Stimulated activated naive CD4-positive, alpha-beta T cell treated with Interleukin-2 at 50 U/mL for 16 hours (primary cell): ENCODE measurements at places on chromosomes 11 and 22.
A peak's percentile ranks its signal among the peaks of the same experiment; 100 is the strongest.

DNA sequence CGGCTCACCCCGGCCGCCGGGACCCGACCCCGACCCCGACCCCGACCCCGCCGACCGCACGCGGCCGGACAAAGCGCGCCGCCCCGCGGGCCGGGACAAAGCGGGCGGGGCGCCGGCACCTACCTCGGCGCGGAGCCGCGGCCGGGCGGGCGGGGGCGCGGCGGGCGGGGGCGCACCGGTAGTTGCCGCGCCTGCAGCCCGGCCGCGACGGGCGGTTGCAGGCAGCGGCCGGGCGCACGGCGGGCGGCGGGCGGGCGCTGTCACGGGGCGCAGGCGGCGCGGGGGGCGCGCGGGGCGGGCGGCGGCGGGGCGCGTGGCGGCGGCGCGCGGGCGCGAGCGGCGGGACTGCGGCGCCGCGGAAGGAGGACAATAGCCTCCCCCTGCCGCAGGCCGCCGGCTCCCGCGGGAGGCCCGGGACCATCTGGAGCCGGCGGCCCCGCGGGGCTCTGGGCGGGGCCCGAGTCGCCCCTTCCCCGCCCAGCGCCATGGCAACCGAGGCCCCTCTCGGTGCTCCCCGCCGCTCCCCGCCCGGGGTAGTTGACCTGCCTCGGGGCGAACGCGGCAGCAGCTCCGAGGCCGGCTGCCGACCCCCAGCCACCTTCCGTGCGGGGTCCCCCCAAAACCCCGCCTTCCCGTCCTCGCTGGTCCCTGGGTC, 851 bp downstream of the SPTBN2 start:
- no peak for DNase-seq

- no peak for DNase-seq
These were observed 130.7 kb downstream of the SNX19 start for GRCh38 chr11:130785380-130786116.

GRCh38 chr22:40721266-40721665, 42.0 kb downstream of the MCHR1 start:
- DNase-seq: no peak

- DNase-seq: no peak
These were observed 259.5 kb downstream of the BRD1 start for GRCh38 chr22:49567899-49568750.

DNA sequence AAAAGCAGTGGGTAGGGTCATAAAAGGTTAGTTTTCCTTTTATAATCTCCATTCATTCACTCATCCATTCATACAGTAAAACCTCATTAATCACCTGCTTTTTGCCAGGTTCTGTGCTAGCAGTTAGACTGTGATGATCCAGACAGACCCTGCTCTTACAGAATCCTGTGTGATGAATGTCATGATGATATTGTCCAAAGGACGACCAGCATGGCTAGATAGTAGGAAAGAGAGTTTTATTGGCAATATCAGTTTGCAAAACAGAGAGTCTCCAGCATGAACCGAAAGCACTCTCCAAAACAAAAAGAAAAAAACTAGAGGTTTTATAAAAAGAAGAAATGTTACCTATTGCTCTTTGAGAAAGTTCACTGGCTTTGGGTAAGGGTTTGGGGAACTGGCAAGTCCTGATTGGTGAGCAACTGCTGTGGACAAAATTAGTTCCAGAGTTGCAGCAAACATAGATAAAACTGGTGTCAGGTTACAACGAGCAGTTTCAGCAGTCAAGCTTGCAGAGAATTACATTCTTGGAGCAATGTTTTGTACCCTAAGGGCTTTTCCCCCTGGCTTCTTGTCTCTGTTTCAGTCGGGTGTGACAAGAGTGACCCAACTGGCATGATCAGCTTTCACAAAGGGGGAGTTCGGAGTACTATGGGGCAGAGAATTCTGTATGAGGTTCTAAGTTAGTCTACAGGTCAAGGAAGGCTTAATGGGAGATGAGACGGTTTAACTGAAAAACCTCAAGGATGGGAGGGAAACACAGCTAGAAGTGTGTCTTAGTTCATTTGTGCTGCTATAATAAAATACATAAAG, 58.3 kb downstream of the HSD17B12 start:
- no peak for DNase-seq

DNA sequence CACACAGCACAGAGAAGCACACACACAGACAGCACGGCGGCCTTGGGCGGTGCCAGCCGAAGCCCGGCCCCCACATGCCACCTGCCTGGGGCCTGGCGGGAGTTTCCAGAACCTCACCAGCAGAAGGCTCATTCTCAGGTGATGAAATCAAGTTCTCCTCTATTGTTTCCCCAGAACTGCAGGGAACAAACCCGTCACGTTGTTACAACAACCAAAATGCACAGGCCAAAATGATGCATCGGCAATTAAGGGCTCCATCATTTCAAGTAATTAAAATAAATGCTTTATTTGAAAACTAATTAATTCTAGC, 30.8 kb downstream of the GNB1L start:
- no peak for DNase-seq

DNA sequence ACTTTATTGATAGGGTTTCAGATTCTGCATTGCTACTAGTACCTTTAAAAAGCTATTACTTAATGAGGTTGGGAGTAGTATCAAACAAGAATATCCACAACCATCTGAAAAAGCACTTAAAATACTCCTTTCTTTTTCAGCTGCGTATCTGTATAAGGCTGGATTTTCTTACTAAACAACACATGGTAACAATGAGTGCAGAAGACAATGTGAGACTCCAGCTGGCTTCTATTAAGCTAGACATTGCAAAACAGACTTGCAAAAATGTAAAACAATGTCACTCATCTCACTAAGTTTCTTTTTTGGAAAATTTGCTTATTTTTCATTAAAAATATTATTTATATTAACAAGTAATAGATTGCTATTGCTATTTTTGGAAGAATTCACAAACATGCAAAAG, 132.6 kb downstream of the WNT11 start:
- no peak for DNase-seq

- DNase-seq: no peak
These were observed 175.8 kb downstream of the MPPED1 start for GRCh38 chr22:43587574-43587973.

DNA sequence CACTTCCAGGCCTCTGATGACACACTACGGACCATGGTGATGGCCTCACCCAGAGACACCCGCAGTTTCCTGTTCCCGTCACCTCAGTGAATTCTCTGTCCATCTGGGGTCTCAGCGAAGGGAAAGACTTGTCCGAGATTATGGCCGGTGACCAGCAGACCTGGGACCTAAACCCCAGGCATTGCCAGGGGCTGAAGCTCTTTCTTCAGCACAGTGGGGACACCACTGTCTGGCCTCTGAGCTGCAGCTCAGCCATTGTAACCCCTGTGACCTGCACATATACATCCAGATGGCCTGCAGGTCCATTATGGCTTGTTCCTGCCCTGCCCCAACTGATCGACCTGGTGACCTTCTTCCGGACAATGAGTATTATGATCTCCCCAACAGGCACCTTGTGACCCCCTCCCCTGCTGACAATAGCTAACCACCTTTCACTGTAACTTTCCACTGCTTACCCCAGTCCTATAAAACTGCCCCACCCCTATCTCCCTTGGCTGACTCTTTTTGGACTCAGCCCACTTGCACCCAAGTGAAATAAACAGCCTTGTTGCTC, 22.3 kb downstream of the CBX7 start:
- no peak for DNase-seq

DNA sequence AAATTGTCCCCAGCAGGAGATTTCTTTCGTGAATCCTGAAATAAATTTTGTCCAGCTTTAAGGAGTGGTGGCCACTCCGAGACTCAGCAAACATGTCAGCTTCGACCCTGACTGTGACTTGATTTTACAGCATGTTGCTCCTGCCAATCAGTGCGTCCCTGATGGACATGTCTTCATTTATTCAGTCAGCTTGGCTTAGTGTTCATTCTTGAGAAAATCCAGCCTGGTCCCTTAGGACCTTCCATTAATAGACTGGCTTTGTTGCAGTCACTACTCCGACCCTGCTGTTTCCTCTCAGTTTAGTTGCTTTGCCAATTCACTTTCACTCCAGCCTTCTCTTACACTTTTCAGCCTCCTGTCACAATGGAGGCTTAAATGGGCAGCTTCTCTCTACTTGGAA, 30.5 kb downstream of the TMPRSS5 start:
- DNase-seq: no peak

- no peak for DNase-seq
These were observed 245.1 kb downstream of the DDX10 start for GRCh38 chr11:108909921-108910320.

DNA sequence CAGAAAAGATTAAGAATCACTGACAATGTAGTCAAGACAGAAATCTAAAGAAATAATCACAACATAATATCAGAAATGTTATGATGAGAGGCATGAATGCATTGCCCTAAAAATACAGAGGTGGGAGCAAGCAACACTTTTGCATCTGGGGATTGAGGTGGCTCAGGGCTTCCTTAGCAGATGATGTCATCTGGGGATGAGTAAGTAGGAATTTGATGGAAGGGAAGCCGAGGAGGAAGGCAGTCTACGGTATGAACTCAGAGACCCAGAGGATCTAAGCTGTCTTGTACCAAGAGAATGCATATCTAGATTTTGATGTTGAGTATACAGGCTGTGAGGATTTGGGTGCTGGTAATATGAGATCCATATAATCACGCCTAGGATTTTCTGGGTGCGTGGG, 193.0 kb upstream of the SNX19 start:
- DNase-seq: no peak

GRCh38 chr22:37806409-37807333, 1.1 kb upstream of the GCAT start:
- peak; percentile 10 for DNase-seq

GRCh38 chr22:17964643-17965042, 59.7 kb downstream of the MICAL3 start:
- DNase-seq: no peak

GRCh38 chr22:36377022-36377631, 10.6 kb downstream of the MYH9 start:
- no peak for DNase-seq

DNA sequence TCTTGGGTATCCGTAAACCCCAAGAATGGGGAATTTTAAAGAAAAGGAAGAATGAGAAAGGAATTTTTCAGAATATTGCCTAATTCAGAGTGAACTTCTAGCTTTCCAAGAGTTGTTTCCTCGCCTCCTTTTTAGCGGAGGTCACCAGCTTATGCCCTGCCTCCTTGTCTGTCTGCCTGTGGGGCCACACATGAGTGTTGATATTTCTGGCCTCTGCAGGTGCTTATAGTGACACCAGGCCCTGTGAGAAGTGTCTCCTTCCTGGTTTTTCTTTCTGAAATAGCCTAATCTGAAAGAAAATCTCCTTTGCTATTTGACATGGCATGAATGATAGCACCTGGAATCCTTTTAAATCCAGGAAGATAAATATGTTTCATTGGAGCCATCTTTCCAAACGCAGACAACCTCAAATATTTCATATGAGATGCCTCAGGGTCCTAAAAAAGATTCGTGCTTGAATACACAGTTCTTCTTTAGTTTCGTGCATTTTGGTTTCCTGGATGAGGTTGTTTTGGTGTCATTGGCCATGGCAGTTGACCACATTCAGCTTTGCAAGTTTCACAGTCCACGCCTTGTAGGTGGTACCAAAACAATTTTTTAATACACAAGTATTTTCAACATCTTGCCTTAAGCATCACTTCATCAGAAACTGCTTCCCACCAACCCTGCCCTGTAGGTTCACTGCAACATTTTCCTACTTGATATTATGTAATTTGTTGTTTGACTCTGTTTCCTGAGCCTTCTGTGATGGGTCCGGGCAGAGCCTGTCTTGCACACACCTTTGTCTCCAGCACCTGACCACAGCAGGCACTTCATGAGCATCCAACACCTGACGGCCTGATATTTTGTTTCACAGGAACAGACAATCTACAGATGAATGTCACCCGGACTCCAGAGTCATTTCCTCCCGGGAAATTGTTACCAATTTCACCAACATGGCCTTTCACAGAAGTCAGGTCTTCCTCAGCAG, 159.4 kb downstream of the C11orf91 start:
- no peak for DNase-seq

GRCh38 chr22:23404689-23405365, 175.3 kb downstream of the IGLL1 start:
- DNase-seq: no peak

GRCh38 chr11:131135611-131136010, 219.3 kb upstream of the SNX19 start:
- no peak for DNase-seq

GRCh38 chr11:87974797-87975196, 200.4 kb downstream of the RAB38 start:
- DNase-seq: no peak

GRCh38 chr22:47086596-47087248, 324.3 kb downstream of the TBC1D22A start:
- DNase-seq: no peak

- no peak for DNase-seq
These were observed 27.1 kb upstream of the SLC22A12 start for GRCh38 chr11:64563966-64564365.
